ENCODE measurements at places on chromosomes 12 and 14.

DNA sequence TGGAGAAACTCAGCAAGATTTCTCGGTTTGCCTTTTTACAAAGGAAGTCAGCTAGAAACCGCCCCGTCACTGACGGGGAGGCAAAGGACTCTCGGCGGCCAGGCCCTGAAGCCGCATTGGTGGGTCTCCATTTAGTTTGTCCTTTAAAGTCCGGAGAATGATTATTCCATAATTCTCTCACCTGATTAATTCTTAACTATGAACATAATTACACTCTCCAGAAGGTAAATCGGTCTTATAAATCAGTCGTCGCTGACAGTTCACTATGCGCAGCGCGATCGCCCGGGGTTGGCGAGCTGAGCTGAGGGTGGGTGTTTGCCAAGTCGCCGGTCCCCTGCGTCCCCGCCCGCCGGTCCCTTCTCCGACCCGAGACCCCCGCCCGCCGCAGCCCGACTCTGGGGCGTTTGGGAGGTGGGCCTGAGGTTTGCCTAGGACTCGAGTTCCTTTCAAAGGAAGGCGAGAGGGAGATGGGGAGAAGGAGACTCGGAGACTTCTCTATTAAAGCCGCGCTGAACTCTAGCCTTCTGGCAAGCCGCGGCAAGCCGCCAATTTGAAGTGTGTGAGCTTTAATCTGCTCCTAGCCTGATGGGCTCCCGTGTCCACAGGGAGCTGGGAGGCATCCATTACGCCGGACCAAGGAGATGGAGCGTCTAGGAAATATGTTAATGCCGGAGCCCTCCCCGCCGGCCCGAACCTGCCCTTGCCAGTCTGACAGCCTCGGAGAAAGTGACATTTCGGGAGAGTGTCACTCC, 392.9 kb downstream of the NOVA1 start:
- peak; percentile 29 for DNase-seq

DNA sequence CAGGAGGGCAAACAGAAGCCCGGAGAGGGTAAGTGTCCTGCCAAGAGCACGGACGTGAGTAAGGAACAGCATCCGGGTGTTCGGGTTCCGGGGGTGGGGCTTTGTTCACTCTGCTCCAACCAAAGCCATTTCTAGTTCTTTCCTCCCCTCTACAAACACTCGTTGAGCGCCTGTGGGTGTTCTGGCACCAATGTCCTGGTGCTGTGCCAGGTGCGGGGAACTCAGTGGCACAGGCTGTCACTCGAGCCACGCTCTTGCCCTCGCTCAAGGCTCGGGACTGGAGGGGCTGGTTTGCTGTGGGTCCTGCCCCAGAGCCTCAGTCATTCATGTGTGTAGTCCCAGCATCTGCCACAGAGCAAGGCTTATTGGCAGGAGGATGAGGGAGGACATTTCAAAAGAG, 157.5 kb downstream of the CALM1 start:
- peak; percentile 90 for DNase-seq

DNA sequence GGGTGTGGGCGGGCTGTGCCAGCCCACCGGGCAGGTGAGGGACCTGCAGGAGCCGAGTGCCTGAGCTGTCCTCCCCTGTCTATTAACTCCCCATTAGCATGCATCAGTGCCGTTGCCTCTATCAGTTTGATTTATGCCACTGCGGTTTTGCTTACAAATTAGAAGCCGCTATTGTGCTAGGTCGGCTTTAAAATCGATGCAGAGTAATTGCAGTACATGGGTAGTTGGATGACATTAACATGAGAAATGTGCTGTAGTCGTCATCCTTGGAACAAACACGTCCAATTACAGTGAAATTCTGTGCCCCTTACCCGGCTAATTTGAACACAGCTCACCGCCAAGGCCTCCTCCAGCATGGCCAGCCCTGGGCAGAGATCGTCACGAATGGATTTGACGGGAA, 145.8 kb downstream of the TSPAN9 start:
- DNase-seq, result no peak

- peak; percentile 58 for DNase-seq
These were observed 29.5 kb upstream of the RHOJ start for GRCh38 chr14:63174760-63175191.

DNA sequence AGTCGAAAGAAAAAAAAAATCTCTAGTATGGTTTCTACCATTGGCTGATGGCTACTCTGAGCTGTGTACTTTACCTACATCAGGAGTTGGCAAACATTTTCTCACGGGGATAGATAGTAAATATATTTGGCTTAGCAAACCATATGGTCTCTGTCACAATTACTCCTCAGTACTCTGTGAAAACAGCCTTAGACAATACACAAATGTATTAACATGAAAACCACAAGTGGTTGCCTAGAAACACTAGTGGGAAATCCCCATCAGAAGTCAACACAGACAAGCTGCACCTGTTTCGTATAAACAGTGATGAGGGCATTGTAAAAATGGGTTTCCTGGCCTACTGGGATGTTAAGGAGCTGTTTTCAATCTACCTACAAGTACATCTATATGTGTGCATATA, 84.6 kb upstream of the NAV3 start:
- DNase-seq, result no peak

GRCh38 chr14:95319312-95320077, at the start of gene CLMN:
TSS of gene CLMN (minus strand) at chr14:95319908. CDS start at chr14:95319792, 116 bp downstream.
- no peak for DNase-seq

DNA sequence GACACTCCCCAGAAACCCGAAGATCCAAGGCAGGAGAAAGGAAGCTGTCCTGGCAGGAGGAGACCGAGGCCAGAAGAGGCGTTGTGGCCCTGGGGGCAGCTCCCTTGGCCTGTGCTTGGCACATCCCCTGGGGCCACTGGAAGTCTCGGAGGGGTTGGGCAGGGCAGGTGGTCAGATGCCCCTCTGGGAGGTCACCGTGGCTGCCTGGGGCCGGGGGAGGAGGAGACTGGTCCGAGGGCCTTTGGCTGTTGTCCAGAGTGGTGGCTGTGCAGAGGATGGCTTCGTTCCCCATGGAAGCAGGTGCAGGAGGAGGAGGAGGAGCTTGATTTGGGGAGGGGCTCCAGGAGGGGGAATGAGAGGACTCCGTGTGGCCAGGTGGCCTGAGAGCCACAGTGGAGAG, 3.3 kb upstream of the NUDT14 start:
- no peak for DNase-seq

GRCh38 chr14:34665785-34666435, 36.0 kb upstream of the SNX6 start:
- DNase-seq, result no peak

GRCh38 chr14:56949828-56950227, 139.5 kb upstream of the OTX2 start:
- no peak for DNase-seq

DNA sequence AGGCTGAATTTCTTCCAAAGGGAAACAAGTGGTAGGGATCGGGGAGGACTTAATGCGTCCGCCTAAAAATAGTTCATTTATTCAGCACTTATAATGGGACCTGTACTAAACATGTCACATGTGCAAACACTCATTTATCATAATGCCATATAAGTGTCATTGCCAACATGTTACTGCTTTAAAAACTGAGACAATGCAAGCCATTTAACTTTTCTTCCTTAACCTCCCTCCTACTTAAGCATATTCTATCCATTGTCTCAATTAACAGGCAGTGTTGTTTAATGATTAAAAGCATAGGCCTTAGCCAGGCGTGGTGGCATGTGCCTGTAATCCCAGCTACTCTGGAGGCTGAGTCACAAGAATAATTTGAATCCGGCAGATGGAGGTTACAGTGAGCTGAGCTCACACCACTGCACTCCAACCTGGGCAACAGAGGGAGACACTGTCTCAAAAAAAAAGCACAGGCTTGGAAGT, 13.5 kb upstream of the SCFD1 start:
- DNase-seq, result no peak

DNA sequence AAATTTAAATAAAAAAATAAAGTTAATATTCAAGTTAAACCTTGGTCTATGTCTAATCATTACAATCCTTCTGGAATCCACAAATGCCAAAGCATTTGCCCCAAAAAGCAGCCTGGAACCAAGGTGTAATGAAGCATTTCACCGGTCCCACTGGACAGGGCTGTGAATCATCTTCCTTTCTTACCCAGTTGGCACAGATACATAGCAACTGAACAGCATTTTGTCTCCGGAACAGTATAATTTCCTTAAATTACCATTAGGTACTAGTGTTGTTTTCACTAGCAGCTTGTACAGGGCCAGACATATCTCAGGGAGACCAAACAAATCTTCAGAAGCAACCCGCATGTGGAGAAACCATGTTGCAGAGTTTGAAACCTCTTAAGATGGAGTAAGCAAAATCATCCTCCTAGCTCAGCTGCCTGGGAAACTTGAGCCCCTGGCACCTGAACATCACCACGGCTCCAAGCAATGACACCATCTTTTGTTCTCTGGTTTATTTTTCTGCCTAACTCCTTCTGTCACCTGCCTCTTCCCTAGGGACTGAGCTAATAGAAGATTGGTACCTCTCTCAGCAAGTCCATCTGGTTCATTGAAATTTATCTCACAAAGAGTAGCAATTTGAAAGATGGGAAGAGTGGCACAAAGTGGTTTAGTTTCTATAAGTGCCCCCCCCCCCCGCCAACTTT, 17.9 kb upstream of the MDM1 start:
- no peak for DNase-seq

Measured in pons (tissue), 1 donor.